ENCODE measurements at places on chromosomes 3 and 15. TPM values are rescaled to one million over a fixed set of nuclear protein-coding genes. Genes with fewer than 3 reads are reported as not detected.

SERF2 gene
- 321 TPM for total RNA-seq

PYGO1 gene
- total RNA-seq, result 9.0 TPM

DNA sequence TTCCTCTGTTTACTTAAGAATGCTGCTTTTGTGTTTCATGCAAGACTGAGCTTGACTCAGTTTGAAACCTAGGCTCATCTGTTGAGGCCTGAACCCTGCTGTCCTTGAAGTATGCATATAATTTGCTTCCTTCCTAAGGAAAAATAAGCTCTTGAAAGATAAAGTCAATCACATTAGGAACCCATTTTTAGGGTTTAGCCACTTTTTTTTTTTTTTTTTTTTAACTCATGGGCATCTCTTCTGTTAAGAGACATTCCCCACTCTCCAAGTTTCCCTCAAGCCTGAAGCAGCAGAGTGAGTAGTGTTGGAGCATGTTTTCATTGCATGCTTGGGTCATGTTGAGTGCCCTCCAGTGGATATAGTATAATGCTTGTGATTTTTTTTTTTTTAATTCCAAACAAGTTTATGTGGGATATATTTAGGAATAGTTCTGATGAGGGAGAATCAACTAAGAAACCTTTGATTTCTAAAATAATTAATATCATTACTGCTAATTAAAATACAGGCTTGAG is 3.6 kb downstream of the CTNNB1 start:
- peak; percentile 51 for DNase-seq

RTP1 gene
- total RNA-seq, result not detected

GRCh38 chr3:132641837-132642538 is 17.6 kb downstream of the ACAD11 start:
- peak; percentile 69 for DNase-seq

DNA sequence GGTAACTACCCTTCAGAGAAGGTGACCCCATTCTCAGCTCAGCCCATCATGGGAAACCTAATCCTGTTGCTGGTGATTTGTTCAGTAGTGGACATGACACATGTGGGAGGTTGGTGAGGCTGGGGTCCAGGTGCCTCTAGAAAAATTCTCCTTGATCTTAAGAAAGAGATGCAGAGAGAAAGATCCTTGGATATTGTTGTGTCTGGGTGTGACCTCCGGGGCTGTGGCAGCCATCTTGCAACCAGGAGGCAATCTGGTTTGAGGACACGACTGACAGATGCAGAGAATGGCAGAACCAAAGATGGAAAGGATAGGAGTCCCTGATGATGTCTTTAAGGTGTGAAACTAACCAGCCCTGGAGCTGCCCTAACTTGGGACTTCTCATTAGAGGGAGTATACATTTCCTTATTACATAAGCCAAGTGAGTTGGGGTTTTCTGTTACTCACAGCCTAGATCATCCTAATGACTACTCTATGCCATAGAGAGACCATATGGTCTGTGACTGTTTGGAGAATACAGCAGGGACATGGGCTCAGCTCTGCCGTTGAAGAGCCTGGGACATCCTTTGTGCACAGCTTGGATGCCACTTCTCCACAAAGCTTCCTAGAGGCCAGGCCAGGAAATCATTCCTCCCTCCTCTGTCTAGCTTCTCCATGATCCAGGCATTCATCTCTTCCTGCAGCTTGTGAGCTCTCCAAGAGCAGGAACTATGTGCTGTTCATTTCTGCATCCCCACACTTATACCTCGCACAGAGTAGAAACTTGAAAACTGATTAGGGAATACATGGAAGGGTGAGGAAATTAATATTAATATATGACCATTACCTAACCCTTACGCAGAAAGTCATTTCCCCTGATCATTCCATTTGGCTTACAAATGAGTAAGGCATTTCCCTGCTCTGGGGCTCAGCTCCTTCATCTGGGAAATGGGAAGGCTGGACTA is 45.9 kb downstream of the HRH1 start:
- DNase-seq, result no peak

MCCC1 gene
- 11.6 TPM for total RNA-seq

- no peak for DNase-seq
Observed at GRCh38 chr3:38157595-38157994, 7.7 kb upstream of the OXSR1 start.

DNA sequence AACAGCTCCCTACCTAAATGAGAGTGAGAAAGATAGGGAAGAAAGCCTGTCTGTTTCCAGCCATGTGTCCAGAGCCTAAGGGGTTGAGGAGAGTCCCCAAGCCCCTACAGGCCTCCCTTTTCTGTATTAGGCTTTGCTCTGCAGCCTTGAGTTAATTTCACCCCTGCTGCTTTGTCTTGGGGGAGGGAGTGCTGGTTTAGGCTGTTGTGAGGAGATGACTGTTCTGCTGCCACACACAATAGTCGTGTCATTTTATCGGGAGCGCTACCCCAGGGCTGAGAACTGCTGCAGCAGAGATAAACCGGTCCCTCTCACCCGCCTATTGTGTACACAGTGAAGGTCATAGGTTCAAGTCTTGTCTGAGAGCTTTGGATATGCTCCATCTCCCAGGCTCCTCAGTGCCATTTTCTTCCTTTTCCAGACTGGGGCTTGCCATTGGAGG is 1.4 kb downstream of the ZNF609 start:
- DNase-seq, result peak; percentile 28

ARPIN gene
- total RNA-seq, result 16.1 TPM

DNA sequence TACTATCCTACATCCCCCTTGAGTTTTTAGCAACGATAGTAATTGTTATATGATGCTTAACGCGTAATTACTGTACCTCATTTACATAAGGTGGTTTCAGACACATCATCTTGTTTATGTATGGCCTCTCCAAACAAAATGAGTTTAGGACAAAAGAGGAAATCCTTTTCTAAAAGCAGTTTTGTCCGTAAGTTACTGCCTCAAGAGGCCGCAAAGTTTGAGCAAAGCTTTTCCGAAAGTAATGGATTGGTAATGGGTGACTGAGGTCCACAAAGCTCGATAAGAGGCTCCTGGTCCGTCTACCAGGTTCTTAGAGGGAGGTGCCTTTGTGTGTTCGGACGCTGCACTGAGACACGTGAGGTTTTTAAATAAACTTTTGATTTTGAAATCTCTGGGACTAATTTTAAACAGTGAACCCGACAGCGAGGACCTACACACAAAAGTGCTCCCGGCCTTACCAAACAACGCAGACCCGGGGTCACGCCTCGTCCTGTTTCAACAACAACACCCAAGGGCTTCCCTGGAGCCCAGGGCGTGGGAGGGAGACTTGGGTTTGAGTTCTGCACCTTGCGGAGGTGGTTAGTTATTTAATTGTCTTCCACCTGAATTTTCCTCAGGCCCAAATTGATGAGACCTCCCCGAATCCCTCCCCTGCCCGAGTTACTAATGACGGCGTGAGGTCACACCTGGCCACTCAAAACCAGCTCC is 456 bp upstream of the C15orf61 start:
- peak; percentile 46 for DNase-seq

- DNase-seq, result no peak
Observed at GRCh38 chr3:195813916-195814640, 2.3 kb upstream of the MUC4 start.

DNA sequence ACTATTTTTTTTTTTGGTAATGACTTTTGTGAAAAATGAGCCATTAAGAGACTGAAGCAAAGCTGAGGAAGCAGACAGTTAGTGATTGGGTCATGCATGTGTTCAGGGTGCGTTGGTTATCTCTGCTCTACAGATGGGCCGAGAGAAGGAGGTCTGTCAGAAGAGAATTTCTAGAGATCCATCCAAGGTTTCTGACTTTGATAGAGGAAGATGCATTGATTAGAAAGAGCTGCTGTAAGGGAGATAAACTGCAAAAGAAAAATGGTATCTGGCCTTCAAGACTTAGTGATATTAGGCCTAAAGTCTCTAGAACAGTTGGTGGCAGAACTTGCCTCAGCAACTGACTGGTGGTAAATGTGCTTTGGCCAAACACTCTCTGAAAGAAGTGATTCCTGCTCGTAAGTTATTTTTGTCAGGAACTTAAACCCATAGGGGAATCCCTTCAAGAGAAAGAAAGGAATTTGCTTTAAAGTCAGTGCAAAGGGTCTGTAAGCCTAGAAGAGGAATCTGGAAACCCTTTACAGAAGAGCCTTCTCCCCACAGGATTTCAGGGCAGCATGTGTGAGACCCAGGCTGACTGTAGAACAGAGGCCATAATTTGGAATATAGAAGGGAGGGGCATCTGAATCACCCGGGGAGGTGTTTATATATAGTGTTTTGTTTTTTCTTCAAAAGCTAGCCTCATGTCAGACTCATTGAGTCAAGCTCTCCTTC is 67.8 kb downstream of the OPA1 start:
- DNase-seq, result no peak

SH2D7 gene
- total RNA-seq, result not detected

CHRM5 gene
- under 0.01 TPM for total RNA-seq

- peak; percentile 40 for DNase-seq
Observed at GRCh38 chr3:161682715-161683114, 186.1 kb downstream of the OTOL1 start.

GRCh38 chr15:56786966-56787365 is 53.7 kb upstream of the ZNF280D start:
- DNase-seq, result peak; percentile 62

CHAC1 gene
- 62.2 TPM for total RNA-seq

DNA sequence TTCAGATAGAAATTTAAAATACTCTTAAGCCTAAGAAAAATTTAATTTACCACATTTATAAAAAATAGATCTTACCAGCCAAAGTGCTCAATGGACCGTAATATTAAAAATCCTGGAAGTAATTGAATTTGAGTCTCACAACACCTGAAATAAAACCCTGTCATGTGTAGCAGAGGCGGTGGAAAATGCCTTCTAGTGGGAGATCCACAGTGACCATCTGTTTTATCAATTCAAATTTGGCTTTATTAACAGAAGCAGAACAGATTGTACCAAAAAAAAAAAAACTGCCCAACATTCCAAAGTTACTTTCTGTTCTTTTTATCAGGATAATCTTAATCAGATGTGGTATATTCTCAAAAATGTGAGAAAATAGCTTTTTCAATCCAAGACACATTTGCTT is 71.7 kb downstream of the DMXL2 start:
- no peak for DNase-seq

Measured in fibroblast of villous mesenchyme (primary cell).